Fibroblast of gingiva (primary cell): ENCODE measurements at places on chromosomes 5 and 9.

DNA sequence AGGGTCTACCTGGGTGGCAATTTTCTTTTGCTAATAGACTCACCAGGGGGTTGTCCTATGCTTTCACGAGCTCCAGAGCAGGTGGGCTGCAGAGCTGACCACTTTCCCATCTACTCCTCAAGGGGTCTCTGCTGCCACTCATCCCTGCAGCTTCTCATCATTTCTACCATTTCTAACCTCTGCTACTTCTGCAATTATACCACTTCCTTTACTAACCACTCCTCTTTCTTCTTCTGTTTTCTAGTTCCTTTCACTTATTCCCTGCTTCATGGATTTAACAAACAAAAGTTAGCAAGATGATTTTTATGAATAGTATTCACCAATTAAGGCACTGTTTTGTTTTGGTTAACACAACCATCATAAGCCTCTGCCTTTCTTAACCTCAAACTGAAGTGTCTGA, 34.5 kb upstream of the NIPBL start:
- DNase-seq, result no peak

- DNase-seq, result no peak
Observed at GRCh38 chr5:169301986-169302385, 1.0 kb upstream of the SLIT3 start.

- no peak for DNase-seq
Observed at GRCh38 chr5:97929383-97929782, 746.3 kb upstream of the RIOK2 start.

DNA sequence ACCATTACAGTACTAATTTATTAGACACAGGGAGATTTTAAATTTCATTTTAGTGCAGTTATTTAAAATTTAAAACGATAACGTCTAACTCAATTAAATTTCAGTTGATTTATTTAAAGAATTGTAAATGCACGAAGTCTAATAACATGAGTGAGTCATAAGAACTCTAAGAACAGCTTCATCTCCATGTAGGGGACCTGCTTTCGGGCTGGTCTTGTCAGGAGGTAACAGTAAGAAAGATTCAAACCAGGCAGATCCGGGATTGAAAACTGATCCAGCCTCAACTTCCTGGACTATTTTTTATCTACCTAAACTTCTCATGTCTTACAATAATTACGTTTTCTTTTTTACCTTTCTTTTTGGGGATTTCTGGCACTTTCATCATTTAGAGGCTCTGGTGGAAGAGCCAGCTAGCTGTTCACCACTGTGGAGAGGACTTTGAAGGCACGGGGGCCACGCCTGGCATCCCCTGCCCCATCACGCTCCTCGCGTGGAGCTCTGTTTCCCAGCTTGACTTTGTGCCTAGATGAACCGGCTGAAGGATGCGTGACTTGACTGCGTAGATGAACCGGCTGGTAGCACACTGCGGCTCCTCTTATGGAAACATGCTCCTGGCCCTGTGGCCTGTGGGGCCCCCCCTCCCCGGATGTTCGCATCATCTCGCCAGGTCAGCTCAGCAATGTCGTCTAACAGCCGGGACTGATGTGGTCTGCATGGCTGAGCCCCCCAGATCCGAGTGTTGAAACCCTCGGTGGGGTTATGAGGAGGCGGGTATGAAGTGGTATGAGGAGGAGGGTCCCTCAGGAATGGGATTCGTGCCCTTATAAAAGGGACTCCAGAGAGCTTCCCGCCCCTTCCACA, 26.0 kb downstream of the NDUFS6 start:
- no peak for DNase-seq

DNA sequence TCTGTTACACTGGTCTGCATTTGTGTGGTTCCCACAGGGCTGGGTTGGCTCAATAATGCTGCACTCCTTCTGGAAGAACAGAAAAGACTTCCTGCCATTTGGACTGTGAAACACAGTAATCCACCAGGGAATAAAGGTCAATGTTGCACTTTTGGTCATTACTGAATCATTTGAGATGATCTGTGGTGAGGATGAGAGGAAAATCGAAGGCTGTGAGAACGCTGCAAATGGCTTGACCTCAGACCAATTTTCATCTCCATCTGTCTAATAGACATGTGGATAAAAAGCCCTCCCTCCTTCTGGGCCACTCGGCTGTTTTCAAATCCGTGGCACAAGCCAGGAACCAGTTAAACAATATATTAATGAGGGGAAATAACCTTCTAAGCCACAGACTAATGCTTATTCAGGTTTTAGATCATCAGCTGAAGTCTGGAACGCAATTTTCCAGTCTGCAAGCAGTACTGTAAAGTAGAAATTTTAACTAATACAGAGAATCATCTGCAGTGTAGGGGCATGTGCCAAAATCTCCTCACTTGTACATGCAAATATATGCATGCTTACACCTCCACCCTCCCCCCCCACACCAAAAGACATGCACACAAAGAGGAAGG, 20.2 kb downstream of the TLE1 start:
- peak; percentile 36 for DNase-seq

- DNase-seq, result no peak
Observed at GRCh38 chr9:84866396-84867175, 197.1 kb downstream of the NTRK2 start.

DNA sequence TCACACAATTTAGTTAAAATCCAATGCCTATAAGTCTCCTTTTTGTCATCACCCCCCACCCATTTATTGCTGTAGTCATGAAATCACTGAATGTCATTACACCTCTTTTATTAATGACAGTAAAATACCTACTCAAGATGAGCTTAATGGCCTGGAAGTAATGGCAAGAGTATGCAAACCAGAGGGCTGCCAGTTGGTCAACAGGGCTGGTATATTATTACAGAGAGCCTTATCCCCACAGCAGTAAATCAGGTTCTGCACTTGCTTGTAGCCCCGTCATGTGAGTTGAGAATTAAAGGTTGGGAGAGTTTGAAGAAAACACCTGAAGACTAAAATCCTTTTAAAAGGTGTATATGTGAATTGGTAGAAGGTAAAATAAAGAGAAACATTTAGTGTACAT, 372.4 kb downstream of the MAT2B start:
- DNase-seq, result no peak

DNA sequence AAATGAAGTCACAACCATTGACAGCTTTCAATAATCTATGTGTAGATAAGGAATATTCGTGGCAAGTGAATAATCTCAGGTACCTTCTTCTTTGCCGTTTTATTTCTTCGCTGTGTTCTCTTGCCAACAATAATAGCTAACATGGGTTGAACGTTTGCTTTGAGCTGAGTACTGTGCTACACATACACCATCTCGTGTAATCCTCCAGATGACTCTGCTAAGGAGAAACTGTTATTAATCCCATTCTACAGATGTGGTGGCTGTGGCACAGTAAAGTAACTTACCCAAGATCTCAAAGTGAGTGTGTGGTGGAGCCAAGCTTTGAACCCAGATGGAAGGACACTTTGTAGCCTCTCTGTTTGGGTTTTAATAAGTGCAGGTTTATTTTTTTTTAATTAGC, 179.7 kb downstream of the C9orf152 start:
- DNase-seq, result no peak

DNA sequence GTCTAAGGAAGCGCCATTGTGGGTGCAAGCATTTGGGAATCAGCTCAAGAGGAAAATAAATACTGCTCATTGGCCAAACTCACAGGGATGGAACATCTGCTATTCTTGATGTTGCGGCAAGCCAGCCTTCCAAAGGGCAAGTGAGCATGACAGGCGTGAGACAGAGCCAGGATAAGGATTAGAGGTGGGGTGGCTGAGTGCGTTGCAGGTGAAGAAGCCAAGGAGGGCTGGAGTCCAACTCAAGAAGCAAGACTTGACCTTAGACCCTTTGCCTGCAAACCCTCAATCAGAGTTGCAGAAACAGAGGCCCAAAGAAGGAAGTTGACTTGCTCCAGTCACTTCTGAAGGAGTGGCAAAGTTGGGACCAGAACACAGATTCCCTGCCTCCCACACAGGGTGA, 79.4 kb downstream of the WWC1 start:
- no peak for DNase-seq

DNA sequence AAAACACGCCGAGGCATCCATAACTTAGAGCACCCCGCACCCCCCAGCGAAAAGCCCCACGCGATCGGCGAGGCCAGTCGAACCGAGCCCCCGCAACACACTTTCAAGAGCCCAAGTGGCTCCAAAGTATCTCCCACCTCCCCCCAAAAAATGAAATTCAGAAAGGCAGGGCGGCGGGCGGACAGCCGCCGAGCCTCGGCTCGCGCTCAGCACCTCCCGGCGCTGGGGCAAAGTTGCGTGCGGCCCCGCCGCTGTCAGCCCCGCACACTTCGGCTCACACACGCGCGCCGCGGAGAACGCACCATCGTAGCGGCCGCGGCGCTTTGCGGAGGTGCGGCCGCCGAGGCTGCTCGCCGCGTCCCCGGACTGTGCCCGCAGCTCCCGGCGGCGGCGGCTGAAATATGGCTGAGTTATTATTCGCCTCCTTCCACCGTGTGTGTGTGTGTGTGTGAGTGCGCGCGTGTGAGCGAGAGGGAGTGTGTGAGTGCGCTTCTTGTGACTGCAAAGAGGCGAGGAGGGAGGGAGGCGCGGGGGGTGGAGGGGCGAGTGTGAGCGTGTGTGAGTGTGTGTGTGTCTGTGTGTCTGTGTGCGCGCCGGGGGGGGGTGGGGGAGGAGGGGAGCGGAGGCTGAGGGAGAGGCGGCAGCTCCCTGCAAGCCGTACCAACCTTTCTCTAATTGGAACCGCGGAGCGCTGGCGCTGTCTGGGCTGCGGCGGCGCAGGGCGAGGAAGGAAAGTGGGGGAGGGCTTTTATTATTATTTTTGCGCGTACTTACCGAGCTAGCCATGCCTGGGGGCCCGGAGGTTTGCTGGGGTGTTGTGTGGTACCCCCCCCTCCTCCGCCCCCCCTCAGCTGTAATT, 599 bp downstream of the MLLT3 start:
- DNase-seq, result peak; percentile 84

DNA sequence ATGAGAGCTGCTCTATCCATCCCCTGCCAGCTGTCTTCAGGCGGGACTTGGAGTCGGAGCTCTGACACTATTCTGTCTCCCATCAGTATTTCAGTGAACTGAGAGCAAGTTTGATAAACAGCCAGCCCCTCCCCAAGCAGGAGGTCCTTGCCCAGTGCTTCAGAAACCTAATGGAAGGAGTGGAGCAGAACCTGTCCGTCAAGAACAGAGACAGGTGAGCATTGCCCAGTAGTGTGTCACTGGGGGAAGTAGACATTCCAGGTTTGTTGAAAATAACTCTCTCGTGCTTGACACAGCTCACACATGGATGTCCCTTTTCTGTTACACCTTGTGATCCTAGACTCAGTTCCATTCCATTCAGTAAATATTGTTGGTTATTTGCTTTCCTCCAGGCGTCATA, 13.2 kb upstream of the TLX3 start:
- no peak for DNase-seq

DNA sequence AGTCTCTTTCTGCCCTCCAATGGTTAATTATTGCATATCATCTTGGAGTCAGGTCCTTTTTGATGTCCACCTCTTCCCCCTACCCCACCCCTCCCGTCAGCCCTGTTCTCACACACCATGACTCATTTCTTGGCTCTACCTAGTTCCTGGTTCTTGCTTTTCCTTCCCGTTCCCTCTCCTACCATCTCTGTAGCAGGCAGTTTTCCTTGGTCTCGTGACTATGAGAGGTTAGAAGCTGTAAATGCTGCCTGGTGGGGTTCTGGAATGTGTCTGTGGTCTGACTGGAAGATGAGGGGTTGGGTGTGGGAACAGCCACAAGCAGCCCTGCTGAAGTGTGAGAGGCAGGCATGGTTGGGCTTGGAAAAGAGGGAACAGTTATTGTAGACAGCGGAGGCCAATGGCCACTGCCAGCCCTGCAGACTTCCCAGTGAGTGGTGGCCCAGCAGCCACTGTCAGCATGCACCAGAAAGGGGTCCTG, 18.2 kb downstream of the SLC22A5 start:
- peak; percentile 83 for DNase-seq

- no peak for DNase-seq
Observed at GRCh38 chr5:109721741-109722140, 32.0 kb downstream of the MAN2A1 start.

- DNase-seq, result no peak
Observed at GRCh38 chr9:127323393-127323792, 58.8 kb downstream of the GARNL3 start.

DNA sequence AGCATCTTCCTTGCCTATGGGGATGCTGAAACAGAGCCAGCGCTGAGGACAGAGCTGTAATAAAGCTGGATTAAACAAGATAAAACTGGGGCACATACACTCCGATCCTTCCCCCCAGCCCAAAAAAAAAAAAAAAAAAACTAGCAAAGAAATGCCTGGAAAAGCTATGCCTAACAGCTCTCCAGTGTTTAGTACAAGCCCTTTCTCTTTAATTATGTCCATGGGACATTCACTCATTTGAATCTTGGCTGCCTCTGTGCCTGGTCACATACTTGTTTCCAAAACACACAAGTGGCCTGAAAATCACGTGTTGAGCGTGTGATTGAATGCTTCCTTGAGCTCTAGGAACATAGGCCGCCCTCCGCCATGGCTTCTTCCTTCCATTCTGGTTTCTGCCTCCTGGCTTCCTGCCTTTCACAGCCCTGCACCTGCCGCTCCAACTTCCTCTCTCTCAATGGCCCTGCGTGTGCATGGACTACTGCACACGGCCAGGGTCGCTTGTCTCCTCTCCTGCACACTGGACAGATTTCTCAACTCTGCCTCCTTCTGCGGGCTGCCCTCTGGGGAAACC, 111.0 kb upstream of the RETREG1 start:
- no peak for DNase-seq

GRCh38 chr9:109474170-109474569, 23.9 kb downstream of the PTPN3 start:
- no peak for DNase-seq
